NCI-H2107 (cell line): ENCODE measurements at places on chromosomes 7 and 10.

GRCh38 chr10:80413271-80413996 is 5.1 kb downstream of the PRXL2A start:
- no peak for DNase-seq

- DNase-seq: no peak
Observed at GRCh38 chr10:21314906-21315644, 210.4 kb downstream of the SKIDA1 start.

DNA sequence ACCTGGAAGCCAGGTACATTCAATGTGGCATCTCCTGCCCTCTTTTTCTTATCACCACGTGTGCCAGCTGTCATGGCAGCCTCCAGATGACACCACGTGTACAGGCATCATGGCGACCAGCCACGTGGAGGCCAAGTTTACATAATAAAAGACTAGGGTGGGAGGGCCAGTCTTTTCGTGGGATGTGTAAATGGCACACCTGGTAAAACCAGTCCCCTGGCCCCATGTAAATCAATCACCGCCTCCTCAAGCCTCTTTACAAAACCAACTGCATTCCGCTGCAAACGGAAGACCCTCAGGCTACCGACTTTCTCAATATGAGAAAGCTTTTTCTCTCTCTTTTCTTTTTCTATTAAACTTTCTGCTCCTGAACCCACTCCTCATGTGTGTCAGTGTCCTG is 65.1 kb upstream of the PHF14 start:
- DNase-seq: no peak

- DNase-seq: no peak
Observed at GRCh38 chr10:7243139-7243538, 167.7 kb downstream of the SFMBT2 start.

- DNase-seq: no peak
Observed at GRCh38 chr7:37162106-37162505, 286.6 kb downstream of the ELMO1 start.

GRCh38 chr7:83119494-83119893 is 43.2 kb downstream of the PCLO start:
- DNase-seq: no peak
